COR-L47 (cell line): ENCODE measurements at places on chromosomes 6 and 20.

DNA sequence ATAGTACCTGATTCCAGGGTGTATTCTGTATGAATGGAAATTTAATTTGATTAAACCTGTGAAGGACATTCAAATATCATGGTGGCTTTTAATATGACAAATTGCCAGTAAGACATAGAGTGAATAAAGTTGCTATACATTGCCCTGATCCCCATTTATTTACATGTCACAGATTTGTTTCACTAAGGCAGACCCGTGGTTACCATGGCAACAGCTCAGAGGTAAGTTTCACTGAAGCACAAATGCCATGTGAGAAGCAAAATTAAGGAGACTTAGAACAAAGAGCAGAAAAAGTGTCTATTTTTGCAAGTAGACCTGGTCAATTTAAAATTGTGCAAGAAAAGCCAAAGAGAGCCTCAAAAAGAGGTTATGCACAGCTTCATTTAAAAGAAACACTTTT, 63.7 kb downstream of the PXDC1 start:
- DNase-seq, result peak; percentile 37

DNA sequence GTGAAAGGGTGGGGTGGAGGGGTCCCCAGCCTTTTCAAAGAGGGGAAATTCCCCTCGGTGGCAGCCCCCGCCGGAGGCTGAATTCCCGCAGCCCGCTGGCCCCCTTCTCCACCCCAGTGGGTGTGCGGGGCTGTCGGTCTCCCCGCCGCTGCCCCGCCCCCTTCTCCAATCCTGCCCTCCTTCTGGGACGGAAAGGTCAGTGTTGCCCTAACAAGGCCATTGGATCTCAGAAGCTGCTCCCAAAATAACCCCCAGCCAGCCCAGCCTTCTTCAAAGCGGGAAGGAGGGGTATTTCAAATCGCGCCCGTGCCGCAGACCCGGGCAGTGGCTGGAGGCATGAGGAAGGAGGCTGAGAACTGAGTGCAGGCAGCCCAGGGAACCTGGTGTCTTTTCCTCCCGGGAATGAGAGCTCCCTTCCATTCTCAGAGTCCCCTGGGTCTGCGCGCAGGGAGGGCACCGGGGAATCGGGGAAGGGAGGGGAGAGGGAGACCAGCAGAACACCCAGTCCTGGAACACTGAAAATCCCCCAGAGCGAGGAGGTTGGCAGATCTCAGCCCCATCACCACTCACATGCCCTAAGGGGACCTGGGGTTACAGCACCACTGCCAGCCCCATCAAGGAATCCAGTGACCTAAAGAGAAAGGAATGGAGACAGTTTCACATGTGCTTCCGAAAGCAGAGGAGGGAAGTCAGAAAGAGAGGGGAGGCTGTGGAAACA, at the start of gene JPH2:
Gene JPH2, minus strand, starts transcription at position 135 of the 718 bp plus-strand sequence. CDS start 483 bp downstream, outside the sequence.
- DNase-seq, result no peak

DNA sequence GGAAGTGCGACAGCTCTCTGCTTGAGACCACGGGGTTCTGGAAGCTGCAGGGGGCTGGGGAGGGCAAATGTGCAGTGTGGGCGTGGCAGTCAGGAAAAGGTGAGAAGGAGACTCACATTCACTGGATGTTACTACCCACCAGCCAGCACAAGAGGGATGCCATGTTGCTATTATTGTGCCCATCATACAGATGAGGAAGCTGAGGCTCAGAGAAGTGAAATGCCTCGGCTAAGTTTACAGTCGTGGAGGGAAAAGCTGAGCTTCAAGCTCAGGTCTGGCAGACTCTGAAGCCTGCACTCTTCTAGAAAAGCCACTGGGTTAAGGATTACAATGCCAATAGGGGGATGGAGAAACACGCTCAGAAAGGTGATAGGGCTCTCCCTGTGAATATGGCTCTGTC, 34.4 kb downstream of the HNF4A start:
- no peak for DNase-seq

DNA sequence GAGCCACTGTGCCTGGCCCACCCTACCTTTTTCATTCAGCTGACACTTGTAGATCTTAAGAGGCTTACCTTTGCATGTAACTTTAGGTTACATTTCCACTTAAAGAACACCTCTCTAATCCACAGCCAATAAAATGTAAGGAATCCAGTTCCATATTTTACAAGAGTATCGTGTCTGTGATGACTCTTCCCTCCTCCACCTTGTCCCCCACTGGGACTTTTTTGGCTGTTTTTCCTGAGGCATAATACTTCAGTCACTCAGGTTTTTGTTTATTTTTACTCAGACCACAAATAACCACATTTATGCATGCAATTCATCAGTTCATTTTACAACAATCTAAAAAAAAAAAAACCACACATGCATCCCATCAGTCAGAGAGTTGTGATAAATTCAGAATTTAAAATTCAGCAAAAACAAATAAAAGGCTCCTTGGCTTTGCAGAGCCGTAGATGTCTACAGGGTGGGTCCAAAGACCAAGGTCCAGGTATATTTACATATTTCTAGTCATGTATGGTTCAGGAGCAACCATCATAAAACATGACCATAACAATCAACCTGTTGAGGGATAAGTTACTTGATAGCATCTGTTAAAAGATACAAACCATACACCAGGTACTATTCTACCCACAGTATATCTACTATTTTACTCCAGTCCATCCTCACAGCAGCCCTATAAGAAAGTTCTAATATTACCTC, 9.9 kb downstream of the ATXN1 start:
- no peak for DNase-seq

- DNase-seq, result no peak
Measured at GRCh38 chr6:30644769-30645168, 2.2 kb upstream of the C6orf136 start.

- DNase-seq, result no peak
Measured at GRCh38 chr6:45650524-45651135, 272.9 kb upstream of the SUPT3H start.

GRCh38 chr6:52675372-52675771, 4.5 kb downstream of the TMEM14A start:
- no peak for DNase-seq

DNA sequence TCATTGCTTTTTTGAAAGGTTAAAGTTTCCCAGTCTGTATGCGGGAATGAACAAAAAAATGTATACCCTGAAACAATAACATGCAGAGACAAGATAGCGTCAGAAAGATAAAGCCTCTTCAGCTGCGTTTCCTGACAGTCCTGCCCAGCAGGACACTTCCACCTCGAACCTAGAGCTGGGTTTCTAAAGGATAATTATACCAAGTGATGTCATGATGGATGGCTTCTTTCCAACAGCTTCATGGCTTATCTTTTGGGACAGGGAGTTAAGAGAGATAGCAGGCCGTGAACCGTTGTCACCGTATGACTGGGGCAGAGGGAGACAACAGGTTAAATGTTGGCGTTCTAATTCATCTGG, 267.6 kb upstream of the SGK1 start:
- DNase-seq, result peak; percentile 58

- DNase-seq, result no peak
Measured at GRCh38 chr6:105833959-105834947, 251.9 kb upstream of the PRDM1 start.

DNA sequence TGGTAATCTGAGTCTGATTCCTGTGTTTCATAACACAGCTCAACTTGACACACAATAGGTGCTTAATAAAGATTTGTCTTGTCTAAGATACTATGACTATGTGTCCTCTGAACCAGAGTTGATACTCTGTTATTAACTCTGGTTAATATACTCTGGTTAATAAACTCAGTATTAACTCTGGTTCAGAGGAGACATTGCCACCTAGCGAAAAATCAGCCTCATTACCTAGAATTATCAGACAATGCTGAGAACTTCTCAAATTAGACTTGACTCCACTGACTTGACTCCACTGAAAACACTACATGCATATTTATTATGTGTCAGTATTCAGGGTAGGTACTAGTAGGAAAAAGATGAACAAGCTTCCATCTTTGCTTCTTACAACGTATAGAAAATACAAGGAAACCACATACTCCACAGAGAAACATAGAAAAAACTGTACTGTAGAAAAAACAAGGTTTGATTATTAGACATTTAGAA, 73.9 kb downstream of the AHI1 start:
- peak; percentile 11 for DNase-seq
